Activated CD4-positive, alpha-beta T cell treated with anti-CD3 and anti-CD28 coated beads for 48 hours (primary cell): ENCODE measurements at places on chromosomes 2 and 18.

GRCh38 chr2:179963626-179964025 lies 43.5 kb downstream of the CWC22 start:
- no peak for DNase-seq

DNA sequence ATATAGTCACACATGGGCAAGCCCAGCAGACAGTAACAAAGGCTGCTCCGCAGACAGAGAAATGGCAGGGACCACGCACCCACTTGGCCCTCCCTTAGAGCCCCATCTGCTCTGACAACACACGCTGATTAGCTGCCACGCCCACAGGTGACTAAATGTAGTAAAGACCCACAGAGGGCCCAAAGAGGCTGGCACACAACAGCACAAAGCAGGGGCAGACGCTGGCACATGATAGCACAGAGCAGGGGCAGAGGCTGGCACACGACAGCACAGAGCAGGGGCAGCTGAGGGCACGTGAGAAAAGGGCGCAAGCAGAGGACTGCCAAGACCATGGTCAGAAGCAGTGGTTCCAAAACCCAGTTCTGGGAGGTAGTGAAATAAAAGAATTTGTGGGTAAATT lies 10.6 kb downstream of the AFG3L2 start:
- DNase-seq = no peak

DNA sequence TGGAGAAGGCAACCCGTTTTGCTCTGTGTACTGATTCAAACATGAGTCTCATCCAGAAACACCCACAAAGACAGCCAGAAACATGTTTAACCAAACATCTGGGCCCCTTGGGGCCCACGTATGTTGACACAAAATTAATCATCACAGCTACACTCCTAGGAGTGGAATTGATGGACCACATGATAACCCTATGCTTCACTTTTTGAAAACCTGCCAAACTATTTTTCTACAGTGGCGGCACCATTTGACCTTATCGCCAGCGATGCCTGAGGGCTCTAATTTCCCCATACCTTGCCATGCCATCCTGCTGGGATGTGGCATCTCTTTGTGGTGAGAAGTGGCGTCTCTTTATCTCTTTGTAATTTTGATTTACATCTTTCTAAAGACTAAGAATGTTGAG lies 38.5 kb downstream of the PSMG2 start:
- peak; percentile 14 for DNase-seq

- DNase-seq = no peak
These were observed 7.8 kb downstream of the CCNT2 start for GRCh38 chr2:134926231-134926931.

GRCh38 chr2:119301413-119301812 lies 65.2 kb downstream of the C2orf76 start:
- no peak for DNase-seq

- no peak for DNase-seq
These were observed 58.8 kb downstream of the DGKD start for GRCh38 chr2:233413046-233413445.

GRCh38 chr18:50441501-50441900 lies 66.7 kb downstream of the SKA1 start:
- no peak for DNase-seq

DNA sequence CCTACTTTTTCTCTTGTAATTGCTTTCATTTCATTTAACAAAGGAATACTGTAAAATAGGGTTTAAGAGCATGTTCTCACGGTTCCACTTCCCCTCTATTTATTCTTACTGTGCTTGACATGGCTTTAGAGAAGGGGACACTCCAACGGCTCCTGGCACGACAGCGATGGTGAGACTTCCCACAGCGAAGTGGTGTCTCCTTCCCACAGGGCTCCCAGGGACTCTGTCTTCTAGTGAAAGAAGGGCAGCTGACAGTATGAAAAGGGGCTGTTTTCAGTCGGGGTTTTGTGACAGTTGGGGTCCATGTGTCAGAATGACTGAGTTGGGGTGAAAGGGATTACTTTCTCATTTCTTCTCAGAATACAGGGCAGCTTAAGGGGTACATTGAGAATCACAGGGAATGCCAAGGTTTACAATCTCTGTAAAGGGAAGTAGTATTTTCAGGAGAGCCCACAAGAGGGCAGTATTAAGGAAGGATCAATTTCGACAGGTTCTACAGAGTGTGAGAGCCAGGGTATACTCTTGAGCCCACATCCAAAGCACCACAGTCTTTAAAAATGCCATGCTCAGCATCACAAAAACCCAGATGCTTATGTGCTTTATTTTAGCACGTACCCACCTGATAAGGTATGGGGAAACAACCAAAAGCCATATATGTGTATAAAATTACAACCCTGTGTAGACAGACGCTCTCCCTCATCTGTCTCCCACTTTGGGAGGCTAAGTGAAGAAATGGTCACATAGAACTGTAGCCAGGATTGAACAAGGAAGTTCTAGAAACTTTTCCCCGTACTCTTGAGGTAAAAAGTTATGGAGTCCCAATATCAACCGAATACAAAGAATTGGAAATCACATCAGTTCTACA lies 31.3 kb upstream of the RAPGEF4 start:
- no peak for DNase-seq

GRCh38 chr2:46701152-46701551 lies 214.5 kb downstream of the MCFD2 start:
- DNase-seq = no peak

DNA sequence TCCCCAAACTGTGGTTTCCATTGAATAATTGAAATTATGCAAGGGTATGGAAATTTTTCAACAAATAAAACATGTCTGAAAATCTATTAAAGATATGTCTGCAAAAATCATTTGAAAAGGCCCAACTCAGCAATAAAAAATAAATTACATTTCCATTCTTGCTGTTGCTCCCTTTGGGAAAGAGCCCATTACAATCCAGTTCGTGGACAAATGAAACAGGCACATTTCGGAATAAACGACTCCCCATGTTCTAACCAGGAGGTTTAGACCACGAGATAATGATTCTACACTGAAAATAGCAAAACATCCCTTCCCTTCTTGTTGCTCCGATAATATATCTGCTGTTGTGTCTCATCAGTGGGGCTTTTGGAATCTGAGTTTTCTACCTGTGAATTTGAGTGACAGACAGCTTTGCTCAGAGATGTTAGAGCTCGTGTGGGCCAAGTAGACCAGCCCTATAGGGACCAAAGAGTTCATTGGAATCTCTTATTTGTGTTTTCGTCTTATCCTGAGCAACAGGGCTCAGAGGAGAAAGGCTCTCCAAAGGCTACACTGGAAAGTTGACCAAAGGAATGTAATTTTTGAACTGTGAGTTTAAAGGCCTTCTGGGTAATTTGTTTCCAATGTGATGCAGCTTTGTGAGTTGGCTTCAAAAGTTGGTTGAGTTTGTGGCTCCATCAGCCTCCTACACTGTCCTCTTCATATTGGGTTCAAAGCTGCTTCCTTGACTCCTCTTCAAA lies 119.5 kb downstream of the ACTR3 start:
- no peak for DNase-seq

GRCh38 chr2:41580806-41581205 lies 467.0 kb upstream of the PKDCC start:
- no peak for DNase-seq

DNA sequence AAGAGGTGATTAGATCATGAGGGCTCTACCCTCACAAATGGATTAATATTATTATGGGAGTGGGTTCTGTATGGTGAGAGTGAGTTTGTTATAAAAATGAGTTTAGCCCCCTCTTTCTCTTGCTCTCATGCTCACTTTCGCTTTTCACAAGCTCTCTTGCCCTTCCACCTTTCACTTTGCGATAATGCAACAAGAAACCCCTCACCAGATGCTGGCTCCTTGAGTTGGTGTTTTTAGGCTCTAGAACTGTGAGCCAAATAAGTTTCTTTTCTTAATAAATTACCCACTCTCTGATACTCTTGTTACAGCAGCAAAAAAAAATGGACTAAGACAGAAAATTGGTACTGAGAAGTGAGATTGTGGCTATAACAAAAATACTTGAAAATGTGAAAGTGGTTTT lies 106.5 kb downstream of the EHBP1 start:
- no peak for DNase-seq

- no peak for DNase-seq
These were observed 494.6 kb upstream of the NRP2 start for GRCh38 chr2:205187731-205188130.

DNA sequence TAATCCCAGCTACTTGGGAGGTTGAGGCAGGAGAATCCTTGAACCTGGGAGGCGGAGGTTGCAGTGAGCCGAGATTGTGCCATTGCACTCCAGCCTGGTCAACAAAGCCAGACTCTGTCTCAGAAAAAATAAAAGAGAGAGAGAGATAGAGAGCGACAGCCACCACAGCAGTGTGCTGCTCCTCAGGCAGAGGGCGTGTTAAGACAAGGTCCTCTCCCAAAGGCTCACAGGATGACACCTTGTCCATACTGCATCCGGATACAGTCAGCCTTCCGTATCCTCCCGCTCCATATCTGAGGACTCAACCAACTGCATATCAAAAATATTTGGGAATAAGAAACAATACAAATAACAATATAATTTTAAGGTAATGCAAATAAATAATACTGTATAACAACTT lies 20.1 kb downstream of the ARL4C start:
- no peak for DNase-seq

DNA sequence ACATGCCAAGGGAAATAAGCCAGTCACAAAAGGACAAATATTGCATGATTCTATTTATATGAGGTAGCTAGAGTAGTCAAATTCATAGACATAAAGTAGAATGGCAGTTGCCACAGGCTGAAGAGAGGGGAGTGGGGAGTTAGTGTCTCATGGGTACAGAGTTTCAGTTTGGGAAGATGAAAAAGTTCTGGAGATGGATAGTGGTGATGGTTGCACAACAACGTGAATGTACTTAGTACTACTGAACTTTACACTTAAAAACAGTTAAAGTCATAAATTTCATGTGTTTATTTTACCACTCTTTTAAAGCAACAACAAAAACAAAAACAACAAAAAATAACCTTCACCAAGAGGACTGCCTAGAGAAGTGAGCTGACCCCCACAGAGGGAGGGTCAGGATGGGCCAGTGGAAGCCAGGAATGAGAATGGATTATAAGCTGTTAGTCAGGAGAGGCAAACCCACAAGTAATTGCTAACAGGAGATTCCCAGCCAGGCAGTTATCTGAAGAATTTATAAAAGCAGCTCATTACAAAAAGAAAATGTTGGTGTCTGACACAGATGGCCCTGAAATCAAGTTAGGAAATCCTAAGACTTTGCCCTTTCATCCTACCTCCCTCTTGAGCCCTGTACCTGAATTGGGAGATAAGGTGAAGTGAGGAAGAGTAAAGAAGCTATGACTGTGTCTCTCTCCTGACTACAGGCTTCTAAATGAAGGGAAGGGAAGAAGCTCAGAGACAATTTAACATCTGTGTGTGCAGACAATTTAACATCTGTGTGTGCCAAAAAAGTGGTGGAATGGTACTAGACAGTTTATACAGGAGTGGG lies 263.4 kb downstream of the PDE11A start:
- DNase-seq = no peak

GRCh38 chr2:98576666-98577312 lies 31.5 kb downstream of the COA5 start:
- DNase-seq = no peak

DNA sequence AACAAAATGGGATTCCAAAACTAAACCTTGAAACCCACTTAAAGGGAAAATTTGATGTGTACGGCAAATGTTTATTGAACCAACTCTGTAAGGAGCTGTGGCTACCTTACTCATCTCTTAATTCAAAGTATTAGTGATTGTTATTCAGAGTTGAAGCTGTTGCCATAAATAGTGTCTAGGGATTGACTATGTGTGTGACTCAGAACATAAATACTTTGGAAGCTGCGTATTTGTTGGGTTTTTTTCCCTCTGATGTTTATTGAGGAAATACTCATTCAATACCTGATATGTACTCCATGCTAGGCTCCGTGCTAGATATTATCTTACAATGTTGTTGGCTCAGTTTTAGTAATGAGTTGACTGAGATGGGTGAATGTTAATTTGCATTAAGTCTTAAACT lies 90.4 kb downstream of the PTRHD1 start:
- DNase-seq = no peak

- DNase-seq = no peak
These were observed 61.4 kb downstream of the WDR75 start for GRCh38 chr2:189502714-189503113.

GRCh38 chr2:37370666-37371065 lies 26.2 kb downstream of the QPCT start:
- no peak for DNase-seq

DNA sequence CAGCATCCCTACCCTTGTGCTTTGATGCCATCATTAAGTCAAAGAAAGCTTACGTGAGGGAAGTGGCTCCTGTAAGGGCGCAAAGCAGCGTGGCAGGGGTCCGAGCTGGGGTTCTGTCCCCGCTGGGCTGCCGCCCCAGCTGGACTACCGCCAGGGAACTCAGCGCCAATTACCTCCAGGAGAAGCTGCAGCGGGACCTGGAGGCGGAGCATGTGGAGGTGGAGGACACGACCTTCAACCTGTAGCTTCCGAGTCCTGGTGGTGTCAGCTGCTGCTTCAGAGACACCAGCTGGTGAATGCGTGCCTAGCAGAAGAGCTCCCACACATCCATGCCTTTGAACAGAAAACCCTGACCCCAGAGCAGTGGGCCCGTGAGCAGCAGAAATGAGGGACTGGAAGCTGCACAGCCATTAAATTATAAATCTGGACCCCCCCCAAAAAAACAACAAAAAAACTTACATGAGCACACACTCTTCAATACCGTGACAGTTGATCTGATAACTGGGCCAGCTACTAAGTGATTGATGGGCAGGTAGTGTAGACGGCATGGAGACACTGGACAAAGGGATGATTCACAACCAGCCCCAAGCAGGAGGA lies 20.1 kb upstream of the YES1 start:
- peak; percentile 28 for DNase-seq

DNA sequence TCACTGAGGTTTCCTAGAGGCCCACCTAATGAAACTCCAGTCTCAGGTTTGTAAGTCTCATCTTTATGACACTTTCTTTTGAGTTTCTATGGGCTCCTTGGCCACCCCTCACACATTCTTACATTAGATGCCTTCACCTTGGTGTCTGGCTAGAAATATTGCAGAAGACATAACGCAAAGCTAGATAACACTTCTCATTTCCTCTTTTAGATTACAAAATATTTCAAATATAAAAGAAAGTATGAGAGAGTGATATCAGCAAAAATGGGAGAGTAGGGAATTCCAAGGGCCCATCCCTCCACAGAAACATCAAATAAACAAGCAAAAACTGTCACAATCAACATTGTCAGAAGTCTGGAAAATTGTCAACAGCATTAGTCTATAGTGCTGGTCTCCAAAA lies 43.3 kb upstream of the ZCCHC2 start:
- no peak for DNase-seq

DNA sequence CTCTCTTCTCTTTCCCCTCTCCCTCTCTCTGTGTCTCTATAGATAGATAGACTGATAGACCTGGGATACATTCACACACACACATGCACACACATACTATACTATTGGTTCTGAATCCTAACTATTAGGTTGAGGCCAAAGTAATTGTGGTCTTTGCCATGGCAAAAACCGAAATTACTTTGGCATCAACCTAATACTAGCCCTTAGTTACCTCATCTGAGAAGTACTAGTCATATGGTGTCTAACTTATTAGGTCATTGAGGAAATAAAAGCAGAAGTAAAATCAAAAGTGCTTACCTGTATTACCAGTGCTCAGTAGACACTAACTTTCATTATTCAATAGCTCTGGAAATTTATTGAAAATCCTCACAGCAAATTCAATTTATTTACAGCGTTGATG lies 451.5 kb downstream of the EPHA4 start:
- DNase-seq = no peak

- no peak for DNase-seq
These were observed 31.4 kb downstream of the QPCT start for GRCh38 chr2:37375741-37376288.

- no peak for DNase-seq
These were observed 3.8 kb downstream of the EVX2 start for GRCh38 chr2:176079831-176080539.
